Tibial nerve (tissue), 4 donors: ENCODE measurements at places on chromosomes 2 and 18. TPM values are rescaled to one million over a fixed set of nuclear protein-coding genes. Genes with fewer than 3 reads are reported as not detected.

GAL3ST2 gene
- not detected for total RNA-seq

CNNM4 gene
- 6.3 TPM for total RNA-seq

UBE2E3 gene
- 116 TPM for total RNA-seq

SLC11A1 gene
- 19.0 TPM for total RNA-seq

CD207 gene
- total RNA-seq = not detected
